ENCODE measurements at places on chromosomes 12 and 14.
A peak's percentile ranks its signal among the peaks of the same experiment; 100 is the strongest.

GRCh38 chr12:48163150-48163747, 5.9 kb upstream of the ASB8 start:
- no peak for DNase-seq

DNA sequence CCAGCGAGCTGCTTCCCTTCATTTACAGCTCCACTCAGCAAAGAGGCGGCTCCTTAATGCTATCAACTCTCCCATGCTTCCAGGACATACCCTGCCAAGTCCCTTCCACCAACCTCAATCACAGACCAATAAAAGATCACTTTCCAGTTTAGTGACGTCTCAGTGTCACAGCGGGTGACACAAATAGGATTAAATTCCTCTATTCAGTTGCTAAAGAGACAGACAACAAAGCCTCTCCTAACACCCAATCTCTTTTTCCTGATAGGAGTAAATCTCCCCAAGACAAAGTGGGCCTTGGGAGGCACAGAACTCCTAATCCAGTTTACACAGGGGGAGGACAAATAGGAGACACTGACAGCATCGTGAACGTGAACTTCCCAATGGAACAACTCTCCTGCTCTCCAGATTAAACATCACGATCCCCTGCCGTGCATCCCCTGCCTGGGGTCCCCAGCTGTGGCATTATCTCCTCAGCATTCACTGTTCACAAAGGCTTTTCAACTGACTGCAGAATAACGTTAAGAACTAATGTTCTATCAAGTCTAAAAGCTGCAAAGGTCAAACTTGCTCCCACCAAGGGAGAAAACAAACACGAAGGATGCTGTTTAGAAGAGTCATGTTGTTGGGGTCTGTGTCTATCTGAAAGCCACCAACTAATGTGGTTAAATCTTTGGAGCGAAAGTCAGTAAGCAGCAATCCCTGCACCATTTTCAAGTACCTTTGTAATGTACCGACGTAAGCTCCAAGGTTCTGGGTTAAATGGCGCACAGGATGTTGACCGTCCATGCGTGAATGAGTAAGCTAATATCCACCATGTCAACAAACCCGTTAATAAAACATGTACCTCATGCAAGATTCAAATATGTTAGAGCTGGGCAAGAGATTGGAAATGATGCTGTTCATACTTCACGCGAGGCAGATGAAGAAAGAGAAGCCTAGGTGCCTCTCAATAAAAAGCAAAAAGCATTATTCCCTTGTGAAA, 31.5 kb downstream of the TMEM132D start:
- DNase-seq = no peak

GRCh38 chr12:125243811-125244210, 178.6 kb downstream of the AACS start:
- no peak for DNase-seq

DNA sequence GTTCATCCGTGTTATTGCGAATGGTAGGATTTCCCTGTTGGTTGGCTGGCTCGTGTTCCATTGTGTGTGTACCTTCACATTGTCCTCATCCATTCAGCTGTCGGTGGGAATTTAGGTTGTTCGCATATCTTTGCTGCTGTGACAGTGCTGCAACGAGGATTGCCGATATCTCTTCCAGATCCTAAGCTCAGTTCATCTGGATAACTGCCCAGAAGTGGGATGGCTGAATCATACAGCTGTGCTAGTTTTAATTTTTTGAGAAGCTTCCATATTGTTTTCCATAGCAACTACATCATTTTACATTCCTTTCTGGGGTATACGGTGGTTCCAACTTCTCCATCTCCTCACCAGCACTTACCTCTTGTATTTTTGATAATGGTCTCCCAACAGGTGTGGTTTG, 292.8 kb upstream of the SFSWAP start:
- no peak for DNase-seq

- no peak for DNase-seq
Measured at GRCh38 chr14:90336985-90337384, 5.2 kb upstream of the NRDE2 start.

DNA sequence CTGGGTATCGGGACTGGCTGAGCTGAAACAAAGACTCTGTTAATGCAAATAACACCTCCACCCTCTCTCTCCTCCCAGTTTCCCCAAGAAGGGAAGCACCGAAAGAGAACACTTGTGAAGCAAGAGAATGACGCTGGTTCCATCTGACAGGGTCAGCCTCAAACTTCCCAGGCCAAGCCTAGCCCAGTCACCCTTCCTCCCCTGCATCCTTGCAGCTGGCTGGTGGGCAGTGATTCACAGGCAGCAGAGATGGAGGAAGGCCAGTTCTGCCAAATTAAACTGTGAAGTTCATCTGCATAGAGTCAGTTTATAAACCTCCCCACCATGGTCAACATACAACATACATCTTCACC, 2.8 kb downstream of the LRRC74A start:
- peak; percentile 55 for DNase-seq

- no peak for DNase-seq
Measured at GRCh38 chr12:113475451-113476175, 3.9 kb upstream of the LHX5 start.

GRCh38 chr12:111748151-111748672, 18.5 kb upstream of the ALDH2 start:
- no peak for DNase-seq

DNA sequence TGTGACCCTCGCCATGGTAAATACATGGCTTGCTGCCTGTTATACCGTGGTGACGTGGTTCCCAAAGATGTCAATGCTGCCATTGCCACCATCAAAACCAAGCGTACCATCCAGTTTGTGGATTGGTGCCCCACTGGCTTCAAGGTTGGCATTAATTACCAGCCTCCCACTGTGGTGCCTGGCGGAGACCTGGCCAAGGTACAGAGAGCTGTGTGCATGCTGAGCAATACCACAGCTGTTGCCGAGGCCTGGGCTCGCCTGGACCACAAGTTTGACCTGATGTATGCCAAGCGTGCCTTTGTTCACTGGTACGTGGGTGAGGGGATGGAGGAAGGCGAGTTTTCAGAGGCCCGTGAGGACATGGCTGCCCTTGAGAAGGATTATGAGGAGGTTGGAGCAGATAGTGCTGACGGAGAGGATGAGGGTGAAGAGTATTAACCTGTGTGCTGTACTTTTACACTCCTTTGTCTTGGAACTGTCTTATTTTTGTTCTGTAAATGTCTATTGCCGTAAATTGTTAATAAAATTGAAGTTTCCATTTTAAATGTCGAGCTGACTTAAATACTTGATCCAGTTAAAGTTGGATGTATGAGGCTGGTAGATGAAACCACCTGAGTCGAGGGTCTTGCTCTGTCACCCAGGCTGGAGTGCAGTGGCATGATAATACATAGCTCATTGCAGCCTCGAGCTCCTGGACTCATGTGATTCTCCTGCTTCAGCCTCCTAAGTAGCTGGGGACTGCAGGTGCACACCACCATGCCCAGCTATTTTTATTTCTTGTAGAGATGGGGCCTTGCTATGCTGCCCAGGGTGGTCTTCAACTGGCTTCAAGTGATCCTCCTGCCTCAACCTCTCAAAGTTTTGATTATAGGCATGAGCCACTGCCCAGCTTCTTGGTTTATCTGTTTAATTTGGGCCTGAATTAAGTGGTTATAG, 8.2 kb downstream of the TUBA1C start:
- no peak for DNase-seq

GRCh38 chr14:96816281-96816680, 19.1 kb downstream of the VRK1 start:
- no peak for DNase-seq

GRCh38 chr14:38074754-38075153, 132.9 kb upstream of the SSTR1 start:
- DNase-seq = no peak

DNA sequence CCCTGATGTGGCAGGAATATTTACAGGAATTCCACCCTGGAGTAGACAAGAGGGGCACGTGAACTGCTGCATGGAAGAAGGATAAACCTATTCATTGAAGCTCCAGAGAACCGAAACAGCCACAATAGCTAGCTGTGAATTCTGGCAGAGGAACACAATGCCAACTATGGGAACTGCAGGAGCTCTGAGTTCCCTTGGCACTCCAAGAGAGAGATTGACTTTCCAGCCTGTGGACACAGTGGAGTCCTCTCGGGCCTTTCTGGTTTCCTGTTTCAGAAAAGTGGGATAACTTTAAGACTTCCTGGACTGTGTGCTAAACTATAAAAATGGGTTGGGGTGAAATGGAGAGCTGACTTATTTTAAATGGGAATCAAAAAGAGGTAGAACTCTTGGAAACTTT, 11.9 kb downstream of the CACNA2D4 start:
- no peak for DNase-seq

GRCh38 chr14:68888025-68888850, 90.9 kb downstream of the ACTN1 start:
- peak; percentile 36 for DNase-seq

- no peak for DNase-seq
Measured at GRCh38 chr14:69312608-69313007, 52.6 kb downstream of the GALNT16 start.

DNA sequence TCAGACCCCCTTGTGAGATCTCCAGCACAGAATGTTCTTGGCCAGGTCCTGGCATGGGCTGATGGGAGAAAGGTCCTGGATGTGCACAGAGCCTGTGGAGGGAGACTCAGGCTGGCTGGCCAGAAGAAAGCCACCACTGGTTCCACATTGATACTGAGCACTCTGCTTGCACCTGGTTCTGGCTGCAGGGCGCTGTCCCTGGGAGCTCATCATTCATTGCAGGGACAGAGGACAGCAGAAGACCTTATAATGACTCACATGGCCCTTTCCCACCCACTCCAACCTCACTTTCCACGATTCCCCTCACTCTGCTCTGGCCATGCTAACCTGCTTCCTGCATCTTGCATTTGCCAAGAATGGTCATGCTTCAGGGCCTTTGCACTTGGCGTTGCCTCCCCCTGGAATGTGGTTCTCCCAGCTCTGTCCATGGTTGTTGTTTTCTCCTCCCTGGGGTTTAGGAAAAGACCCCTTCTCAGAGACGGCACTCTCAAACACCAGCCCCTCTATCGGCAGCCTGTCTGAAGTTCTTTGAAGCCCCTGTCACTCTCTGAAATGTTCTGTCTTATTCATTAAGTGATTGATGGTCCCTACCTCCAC, 10.3 kb downstream of the KRT7 start:
- no peak for DNase-seq

- DNase-seq = no peak
Measured at GRCh38 chr12:120680165-120680738, 6.7 kb upstream of the MLEC start.

- DNase-seq = no peak
Measured at GRCh38 chr14:96261772-96262655, 6.0 kb downstream of the BDKRB1 start.

- no peak for DNase-seq
Measured at GRCh38 chr14:95059126-95059525, 98.2 kb downstream of the DICER1 start.

GRCh38 chr12:23066095-23066494, 441.1 kb downstream of the ETNK1 start:
- DNase-seq = no peak

DNA sequence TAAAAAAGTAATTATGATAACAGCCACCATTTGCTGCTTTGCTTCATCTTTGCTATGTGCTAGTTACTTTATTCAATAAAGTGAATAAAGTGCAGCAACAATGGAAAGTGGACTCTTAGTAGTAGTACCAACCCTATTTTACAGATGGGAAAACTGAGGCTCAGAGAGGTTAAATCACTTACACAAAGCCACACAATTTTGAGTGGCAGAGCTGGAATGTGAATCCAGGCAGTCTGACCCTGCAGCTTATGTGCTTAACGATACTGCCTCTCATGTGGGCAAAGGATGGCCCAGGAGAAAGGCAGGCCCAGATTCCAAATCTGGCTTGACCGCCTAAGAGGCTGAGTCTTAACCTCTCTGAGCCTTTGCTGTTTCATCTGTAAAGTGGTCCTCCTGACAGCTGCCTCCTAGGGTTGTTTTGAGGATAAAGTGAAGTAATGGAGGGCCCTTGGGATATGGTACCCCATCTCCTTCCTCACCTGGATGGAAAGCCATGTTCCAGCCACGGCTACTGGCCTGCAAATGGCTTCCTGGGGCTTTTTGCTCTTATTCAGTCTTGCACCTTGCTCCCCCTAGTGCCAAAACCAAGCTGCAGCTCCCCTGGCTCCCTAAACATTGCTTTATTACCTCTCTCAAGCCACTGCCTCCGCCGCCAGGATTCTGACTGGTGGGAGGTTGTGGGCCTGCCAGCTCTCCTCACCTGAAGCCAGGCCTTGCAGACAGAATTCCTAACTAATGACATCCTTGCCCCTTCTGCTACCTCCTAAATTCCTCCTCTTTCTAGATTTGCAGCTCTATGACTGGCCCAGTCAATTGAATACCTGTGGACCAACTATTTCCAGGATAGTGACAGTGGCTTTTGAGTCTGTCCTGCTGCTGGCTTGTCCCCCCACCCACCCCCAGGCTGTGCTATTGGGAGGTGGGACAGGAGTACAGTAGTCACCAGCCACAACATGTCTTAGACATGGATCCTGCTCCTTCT, 283.3 kb upstream of the PWP1 start:
- no peak for DNase-seq

GRCh38 chr14:28886940-28887339, 120.4 kb downstream of the FOXG1 start:
- no peak for DNase-seq

GRCh38 chr12:46983393-46983793, 96.0 kb upstream of the PCED1B start:
- DNase-seq = no peak

- no peak for DNase-seq
Measured at GRCh38 chr12:69062621-69063237, 129.8 kb upstream of the CPM start.

GRCh38 chr12:2057041-2057794, 4.4 kb downstream of the CACNA1C start:
- peak; percentile 69 for DNase-seq

DNA sequence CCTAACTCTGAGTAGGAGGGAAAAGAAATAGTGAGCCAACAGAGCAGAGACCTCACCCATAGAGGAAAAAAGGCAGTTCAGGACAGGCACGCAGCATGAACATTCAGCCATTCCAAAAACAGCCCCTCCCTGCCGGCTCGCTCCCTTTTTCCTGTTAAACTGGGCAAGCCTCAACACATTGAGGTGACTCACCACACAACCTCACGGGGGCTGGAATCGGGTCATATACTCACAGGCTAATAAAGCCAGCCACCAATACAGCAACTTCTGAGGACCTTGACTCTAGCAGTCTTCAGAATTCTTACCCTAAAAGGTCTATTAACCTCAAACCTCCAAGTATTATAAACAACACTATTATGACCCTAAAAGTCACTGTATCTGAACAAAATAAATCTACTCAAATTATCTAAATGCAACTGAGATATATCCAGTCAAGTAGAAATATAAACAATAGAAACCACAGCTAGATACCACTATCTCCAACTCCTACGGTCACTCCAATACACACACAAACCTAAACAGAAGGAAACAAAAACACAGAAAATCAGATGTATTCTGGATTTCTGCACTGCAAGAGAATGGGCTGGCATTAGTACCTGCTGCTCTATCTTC, 6.3 kb downstream of the YBX3 start:
- DNase-seq = peak; percentile 67

DNA sequence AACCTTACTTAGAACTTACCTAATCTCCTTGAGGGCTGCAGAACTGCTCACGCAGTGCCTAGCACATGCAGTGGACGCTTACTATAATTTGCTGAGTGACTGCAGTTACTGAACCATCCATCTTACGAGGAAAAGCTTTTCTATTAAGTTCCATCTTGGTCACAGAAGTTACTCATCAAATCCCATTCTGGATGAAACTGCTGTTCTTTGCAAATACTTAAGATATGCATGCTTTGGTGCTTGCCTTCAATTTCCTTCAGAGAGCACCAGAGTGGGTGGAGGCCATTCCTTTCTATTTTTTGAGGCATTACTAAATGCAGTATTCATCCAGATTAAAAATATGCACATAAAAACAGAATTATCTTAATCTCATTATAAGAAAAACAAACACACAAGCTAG, 17.7 kb upstream of the PELI2 start:
- no peak for DNase-seq

GRCh38 chr12:106865683-106866082, 90.0 kb upstream of the TMEM263 start:
- no peak for DNase-seq
